Islet precursor cell (in vitro differentiated cells): ENCODE measurements at places on chromosomes 5 and 9.
A peak's percentile ranks its signal among the peaks of the same experiment; 100 is the strongest.

- DNase-seq = peak; percentile 67
These were observed 481.1 kb upstream of the ZNF608 start for GRCh38 chr5:125227333-125228095.

GRCh38 chr5:10339058-10339811 lies 14.3 kb upstream of the MARCHF6 start:
- DNase-seq = no peak

DNA sequence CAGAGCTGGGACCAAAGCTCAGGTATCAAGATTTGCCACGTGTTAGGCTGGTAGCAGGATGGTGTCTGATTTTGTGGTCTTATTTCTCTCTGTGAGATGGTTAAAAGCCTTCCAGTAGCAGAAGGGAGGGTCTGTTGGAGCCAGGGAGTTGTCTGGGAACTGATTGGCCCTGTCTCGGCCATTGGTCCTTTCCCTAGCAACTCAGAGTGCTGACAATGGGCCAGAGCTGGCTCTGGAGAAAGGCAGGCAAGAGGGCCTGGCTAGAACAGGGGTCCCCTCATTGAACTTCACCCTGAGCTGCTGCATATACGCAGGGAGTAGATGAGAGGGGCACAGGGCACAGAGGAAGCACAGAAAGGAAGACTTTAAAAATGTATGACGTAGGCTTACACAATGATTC lies 92.8 kb downstream of the PSD2 start:
- DNase-seq = no peak

DNA sequence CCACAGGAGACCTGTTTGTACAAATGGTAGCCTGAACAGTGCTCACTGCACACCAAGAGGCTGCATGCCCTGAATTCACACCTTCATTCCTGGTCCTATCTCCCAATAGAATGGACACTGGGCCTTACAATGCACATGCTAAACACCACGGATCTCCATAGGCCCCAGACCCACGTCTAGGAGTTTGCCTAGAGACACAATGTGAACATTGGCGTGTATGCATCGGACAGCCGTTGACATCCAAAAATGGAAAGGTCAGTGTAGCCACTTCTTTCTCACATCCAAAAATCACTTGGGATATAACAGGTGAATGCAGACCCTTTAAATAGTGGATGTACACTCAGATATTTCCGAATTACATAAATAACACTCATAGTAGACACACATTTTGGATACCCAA lies 927 bp downstream of the PAX5 start:
- DNase-seq = no peak

- DNase-seq = peak; percentile 12
These were observed 174.9 kb upstream of the SMIM23 start for GRCh38 chr5:171610686-171611085.

- DNase-seq = peak; percentile 53
These were observed 287.5 kb upstream of the IRX1 start for GRCh38 chr5:3307982-3308621.

- no peak for DNase-seq
These were observed 165.3 kb downstream of the KDM4C start for GRCh38 chr9:6923086-6923485.

DNA sequence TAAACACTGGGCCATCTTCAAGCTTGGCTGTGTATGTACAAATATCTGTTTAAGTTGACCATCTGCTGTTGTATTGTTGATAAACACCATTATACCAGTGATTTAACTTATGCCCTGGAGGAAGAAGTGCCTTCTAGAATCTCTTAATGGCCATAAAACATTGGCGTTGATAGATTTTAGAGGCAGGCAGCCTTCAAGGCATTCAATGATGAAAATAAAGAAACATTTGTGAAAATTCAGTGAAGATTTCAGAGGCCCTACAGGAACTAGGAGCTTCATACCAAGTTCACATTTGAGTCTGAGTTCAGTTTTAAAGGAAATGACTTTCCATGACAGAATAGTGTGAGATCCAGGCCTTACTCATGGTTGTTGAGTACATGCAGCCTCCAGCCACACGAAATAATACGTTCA lies 52.2 kb downstream of the MAP1B start:
- DNase-seq = no peak

DNA sequence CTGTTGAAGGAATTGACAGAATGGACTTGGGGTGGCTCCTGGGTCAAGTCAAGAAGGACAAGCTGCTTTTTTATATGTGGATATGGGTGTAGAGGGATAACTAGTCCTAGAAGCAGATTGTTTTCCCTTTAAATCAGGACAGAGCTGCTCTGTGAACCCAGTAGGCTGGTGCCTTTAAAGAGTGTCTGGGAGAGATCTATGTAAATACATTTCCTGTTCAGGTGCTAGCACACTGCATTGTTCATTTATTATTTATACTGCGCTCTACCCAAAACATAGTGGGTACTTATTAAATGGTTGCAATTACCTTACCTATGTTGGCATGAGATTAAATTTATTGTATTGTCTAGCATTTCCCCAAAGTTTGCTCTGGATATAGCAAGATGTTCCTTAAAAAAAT lies 86.6 kb upstream of the EQTN start:
- no peak for DNase-seq

DNA sequence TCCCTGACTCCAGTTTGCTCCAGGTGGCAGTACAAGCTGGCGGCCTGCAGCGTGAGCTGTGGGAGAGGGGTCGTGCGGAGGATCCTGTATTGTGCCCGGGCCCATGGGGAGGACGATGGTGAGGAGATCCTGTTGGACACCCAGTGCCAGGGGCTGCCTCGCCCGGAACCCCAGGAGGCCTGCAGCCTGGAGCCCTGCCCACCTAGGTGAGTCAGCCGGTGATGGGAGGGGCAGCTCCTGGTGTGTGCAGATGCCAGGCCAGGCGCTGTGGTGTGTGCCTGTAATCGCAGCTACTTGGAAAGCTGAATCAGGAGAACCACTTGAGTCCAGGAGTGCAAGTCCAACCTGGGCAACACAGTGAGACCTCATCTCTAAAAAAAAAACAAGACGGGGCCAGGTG lies 10.0 kb upstream of the CACFD1 start:
- no peak for DNase-seq

DNA sequence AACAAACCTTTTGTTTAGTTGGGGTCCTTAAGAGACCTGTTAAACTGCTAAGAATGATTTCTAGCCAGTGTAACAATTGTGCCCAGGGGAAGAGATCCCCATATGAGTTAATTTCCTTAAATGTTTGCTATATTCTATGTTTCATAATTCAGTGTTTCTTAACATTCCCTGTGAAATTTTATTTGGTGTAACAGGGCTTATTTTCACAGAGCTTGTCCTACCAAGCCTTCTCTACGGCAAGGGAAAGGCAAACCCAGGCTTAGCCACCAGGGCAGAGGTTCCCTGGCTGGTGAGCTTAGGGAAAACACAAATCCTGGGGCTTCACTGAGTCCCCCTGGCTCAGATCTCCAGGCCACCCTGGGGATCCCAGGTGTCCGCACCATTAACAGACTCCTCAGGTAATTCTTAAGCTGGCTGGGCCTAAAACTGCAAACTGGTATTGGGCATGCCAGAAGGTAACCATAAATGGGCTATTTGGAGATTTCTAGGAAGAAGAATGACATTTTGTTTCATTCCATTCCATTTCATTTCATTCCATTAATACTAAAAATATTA lies 17.0 kb upstream of the LCP2 start:
- DNase-seq = no peak

GRCh38 chr9:96009690-96010472 lies 134.4 kb downstream of the ERCC6L2 start:
- no peak for DNase-seq

- DNase-seq = no peak
These were observed 2.0 kb downstream of the CTNNAL1 start for GRCh38 chr9:109011231-109011671.

DNA sequence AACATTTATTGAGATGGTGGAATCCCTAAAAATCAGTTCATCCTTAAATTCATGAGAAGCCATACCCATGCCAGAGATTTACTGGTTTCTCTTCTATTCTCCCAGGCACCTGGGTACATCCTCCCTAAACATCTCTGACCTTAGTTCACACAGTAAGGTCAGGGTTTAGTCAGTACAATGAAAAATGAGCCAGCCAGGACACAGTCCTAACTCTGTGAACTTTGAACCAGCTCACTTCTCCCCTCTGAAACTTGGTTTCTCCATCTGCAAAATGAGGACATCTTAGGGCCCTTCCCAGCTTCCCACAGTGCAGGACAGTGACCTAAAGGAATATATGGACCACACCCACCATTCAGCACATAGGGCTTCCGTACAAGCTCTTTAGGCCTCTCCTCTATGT lies 1.9 kb downstream of the NOP16 start:
- DNase-seq = no peak

DNA sequence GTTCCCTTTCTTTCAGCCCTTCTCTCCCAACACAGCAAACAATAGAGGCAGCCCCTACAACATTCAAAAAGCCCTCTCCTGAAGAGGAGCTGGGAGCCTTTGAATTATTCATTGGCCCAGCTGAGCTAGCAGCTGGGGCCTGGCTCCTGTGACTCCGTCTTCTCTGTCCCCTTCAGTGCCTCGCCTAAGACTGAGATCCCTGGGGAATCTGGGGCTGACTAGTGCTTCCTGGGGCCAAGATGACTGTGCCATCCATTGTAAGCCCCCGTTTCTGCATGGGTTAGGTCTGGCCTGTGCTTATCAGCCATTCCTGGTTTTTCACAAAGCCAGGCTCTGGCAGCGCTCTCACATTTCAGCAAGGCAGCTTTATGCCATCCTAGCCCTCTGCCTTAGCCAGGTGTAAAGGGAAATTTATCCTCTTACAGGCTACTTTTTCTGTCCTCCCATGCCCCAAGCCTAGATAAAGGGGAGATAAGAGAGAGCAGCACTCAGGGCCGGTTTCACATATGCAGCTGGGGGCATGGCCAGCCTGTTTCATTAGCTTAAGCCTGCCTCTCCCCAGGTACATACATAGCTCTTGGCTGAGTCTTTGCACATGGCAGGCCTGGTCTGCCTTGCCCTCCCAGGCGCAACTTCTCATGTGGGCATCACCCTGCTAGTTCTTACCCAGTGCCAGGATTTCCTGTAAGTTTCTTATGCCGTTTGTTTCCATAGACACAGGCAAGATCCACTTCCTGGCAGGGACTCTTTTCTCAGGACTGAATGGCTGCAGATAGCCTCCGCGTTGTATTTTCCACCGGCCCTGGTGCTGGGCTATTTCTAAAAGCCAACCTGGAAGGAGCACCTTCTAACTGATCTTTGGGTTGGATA lies 15.8 kb downstream of the PTPA start:
- DNase-seq = no peak
